ENCODE measurements at places on chromosomes 4 and X.
A peak's percentile ranks its signal among the peaks of the same experiment; 100 is the strongest.

- DNase-seq = no peak
Observed at GRCh38 chr4:179663641-179664429, 2221.6 kb upstream of the AGA start.

DNA sequence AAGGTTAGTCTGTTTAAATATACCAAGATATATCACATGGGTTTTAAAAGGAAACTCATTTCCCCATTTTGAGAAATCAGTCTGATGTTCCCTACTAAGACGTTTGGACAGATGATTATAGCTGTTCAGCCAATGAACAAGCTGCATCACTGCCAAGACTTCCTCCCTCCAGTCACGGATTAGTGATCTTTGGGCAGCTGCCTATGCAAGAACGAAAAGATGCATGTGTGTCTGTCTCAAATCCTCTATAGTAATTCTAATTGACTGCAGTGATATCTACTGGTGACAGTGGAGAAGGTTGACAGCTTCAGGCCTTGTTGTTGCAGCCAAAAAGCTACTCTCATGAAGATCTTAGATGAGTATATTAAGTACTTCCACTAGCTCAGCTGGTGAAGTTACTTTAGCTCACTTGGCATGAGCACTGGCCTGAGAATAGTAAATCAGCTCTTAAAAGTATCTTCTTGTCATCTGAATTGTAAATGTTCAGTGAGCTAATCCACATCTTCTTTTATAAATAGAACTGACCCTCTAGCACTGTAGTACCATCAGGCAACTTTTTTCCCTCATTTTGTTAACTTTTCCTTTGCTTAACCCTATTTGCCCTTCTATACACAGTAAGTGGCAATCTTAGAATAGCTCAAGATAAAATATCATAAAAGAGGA lies 134.5 kb upstream of the PCDH10 start:
- DNase-seq = no peak

DNA sequence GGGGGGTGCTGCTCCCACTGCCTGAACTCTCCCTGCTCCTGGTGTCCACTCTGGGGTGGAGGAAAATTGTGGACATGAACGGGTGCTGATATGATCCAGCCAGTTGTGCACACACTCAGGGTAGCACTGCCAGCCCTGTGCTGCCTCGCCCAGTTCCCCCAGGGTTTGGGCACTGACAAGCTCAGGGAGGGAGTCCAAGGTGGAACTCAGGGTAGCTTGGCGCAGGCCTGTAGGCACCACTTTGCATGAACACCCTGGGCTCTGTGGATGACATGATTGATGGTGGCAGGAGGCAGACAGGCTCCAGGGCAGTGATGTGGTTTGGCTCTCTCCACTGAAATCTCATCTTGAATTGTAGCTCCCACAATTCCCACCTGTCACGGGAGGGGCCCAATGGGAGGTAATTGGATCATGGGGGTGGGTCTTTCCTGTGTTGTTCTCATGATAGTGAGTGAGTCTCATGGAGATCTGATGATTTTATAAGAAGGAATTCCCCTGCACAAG lies 572.0 kb upstream of the PABPC4L start:
- DNase-seq = no peak

DNA sequence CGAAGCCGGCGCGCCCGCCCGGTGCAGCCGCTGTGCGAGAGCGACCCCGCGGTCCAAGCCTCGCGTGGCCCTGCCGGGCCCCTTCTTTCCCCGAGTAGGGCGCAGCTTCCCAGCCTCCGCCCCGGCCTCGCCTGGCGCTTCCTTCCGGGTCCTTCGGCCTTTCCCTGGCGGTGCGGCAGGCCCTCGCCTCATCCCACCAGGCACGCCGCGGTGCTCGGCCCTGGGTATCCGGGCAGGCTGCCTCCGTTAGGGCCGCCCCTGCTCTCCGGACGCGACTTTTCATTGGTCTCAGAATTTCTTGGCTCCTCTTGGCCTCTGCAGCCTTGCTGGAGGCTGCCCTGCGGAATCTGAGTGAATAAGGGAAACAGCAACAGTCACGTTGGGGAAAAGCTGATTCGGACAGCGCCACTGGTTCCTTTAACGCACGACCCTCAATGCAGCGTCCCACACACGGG lies 429 bp downstream of the UVSSA start:
- peak; percentile 70 for DNase-seq

DNA sequence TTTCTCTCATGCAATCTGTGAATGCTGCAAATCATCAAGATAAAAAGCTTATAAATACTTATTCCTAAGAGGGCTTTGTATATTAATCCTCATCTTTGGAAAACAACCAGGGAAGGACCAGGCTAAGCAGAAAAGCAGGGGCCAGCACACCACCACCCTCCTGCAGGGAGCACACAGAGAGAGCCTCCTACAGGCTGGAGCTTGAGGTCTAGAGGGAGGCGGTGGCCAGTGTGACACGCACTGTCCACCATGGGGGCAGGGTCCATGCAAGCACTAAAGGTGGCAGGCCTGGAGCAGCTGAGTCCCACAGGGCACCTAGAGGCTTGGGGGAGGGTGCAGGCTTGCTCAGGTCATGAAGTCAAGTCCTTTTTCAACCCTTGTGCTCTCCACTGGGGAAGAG lies 236.9 kb downstream of the TACR3 start:
- DNase-seq = no peak

GRCh38 chr4:4470208-4470607 lies 71.6 kb downstream of the STX18 start:
- no peak for DNase-seq

DNA sequence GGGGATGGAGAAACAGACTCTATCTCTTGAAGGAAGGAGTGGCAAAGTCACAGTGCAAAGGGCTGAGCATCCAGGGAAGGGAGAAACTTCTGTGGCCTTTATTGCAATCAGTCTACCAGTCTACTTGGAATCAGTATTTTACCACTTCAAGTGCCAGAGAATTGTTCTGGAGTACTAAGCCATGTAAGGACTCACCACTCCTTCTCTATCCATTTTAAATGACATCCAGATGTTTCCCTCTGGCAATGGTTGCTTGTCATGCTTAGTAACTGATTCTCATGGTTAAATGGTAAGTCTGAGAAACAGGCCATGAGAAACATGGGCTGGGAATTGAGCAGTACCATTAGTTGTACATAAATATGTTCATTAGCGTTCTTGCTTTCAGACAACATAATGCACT lies 21.1 kb upstream of the SMIM10 start:
- DNase-seq = no peak

- DNase-seq = no peak
Observed at GRCh38 chr4:23889391-23889790, 456 bp downstream of the PPARGC1A start.

DNA sequence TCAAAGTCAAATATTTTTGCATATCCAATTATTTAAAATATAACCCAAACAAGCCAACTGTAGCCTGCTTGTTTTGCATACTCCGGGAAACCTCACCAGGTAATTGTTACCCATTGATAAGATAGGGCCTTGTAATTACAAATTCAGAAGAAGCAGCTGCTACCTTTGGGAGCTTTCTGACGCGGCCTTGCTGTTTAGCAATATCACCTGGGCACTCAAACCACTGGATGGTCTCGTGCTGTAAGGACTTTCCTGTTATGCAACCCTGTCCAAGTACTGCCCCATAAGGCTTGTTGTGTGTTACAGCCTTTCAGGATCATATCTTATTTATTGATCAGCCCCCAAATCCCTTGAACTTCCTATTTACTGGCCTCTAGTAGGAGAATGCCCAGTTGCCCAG lies 52.1 kb downstream of the HS3ST1 start:
- DNase-seq = no peak

- no peak for DNase-seq
Observed at GRCh38 chr4:81454948-81455347, 16.8 kb downstream of the RASGEF1B start.

DNA sequence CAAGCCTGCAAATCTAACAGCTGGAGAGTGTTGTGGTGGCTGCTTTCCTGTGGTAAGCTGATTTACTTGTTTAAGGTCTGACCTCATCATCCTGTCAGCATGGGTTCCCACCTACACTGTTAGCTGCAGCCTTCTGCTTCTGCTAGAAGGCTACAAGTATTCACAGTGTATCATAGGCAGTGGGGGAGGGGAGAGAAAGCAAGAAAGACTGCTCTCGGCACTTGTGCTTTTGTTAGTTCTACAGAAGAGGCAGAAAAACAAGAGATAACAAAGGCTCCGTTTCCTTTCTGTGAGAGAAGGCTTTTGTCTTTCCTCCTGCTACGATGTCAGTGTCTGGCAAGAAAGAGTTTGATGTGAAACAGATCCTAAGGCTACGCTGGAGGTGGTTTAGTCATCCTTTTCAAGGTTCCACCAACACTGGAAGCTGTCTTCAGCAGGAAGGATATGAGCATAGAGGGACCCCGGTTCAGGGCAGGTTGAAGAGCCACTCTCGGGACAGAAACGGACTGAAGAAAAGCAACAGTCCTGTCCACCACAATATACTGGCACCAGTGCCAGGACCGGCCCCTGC lies at the start of gene KLHL4:
TSS of gene KLHL4 (plus strand) at position 232 of the 571 bp plus-strand sequence. CDS start at position 324, 92 bp downstream.
- no peak for DNase-seq

DNA sequence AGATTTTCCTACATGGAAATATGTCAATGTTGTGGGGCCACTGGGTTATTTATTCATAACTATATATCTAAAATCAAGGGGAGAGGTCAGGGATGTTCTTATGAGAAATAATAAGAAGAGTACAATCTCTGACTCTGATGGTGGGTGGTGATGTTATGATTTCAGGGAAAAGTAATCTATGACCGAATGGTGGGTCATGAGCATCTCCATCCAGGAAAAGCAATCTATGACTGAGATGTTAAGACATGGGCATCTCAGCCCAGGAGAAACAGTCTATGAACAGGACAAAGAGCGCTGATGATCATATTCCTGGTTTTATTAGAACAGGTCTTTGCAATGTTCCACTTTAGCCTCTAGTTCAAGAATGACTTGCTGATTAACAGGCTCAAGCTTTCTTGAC lies 137.1 kb downstream of the ARSF start:
- no peak for DNase-seq

DNA sequence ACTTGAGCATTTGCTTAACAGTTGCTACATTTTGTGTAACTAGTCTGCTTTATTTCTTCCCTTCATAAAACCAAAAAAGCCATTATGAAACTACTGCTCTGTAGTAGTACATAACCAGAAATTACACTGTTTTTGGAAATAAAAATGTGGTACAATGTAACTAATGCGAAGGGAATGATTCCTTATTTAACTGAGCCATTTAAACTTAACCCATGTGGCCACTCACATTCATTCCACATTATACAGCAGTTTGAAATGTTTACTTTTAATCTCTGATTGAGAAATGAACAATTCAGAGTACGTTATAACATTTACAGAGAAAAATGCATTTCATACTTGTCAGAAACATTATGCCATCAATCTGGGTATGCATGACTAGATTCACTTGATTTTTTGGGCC lies 94.2 kb downstream of the NYX start:
- no peak for DNase-seq

DNA sequence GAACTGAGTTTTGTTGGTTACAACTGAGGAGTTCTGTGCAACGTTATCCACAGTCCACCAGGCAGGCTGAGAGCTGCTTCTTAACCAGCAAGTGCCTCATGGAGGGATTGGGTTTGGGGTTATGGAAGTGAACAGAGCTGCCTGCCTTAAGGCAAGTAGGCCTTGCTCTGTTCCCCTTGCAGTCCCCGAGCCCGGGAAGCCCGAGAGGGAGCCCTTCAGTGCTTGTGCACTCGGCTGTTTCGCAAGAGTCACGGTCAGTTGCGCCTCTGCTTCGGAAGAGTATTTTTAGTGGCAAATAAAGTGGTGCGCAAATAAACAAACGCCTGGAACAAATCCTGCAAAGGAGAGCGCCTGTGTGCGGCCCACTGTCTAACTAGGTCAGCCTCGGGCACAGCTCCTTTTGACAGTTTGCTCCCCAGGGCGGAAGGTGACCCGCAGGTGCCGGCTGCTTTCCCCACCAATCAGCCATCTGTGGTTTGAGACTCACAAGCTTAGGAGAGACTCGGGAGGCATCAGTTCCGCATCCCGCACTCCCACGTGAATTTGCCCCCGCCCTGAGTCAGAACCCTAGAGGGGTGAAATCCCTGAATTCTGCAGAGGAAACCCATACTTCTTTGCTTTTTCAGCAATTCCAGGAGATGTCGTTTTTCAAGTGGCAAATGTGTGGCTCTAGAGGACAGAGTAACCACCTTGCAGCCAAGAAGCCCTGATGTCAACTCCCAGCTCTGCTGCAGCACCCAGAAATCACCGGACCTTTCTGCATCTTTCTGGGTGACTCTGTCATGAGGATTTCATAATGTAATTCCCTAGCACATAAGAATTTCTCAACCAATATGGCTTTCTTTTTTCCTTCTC lies 56.8 kb downstream of the LGI2 start:
- DNase-seq = no peak

DNA sequence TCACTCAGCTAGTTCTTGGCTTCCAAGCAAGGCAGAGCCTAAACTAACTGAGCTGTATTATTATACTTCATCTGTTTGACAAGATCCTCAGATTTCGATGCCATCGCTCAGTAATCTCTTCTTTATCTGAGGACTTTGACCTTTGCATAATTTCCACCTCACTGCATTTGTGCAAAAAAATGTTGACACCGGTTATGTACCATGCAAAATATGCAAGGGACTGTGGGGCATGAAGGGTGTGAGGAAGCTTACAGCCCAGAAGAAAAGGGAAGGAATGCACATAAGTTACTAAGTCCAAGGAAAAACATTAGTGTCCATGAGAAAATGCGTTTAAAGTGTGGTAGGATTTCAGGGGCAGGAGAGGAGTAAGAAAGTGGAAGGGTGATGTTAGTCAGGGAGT lies 295.4 kb downstream of the PACRGL start:
- DNase-seq = no peak

DNA sequence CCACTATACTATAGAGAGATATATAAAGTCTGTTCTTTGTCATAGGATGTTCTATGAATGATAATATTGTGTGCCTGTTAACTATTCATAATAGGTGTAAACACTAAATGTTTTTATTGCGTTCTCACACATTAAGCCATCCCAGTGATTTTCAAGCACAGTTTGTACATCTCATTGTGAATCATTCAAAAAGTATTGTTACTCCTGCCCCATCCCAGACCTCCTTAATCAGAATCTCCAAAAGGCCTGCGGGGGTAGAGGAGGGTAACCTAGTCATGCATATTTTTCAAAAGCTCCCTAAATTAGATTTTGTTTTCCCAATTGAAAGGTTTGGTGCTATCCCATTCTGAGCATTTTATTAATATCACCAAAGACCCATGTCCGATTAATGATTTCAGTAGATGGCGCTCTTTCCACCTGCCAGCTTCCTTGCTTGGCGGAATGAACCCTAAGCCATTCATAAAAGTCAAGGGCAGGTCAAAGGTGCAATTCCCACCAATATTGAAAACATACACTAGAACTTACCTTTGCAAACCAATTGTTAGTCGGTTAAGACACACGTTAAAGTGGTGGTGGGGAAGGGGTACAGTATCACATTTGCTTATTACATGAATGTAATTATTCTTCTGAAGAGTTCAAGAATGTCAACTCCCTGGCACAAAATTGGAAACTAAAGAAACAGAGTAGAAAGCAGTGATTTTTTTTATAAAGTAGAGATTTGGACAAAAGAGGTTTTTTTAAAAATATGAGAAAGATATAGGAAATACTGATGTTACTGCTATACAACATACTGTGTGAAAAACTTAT lies 5.8 kb upstream of the TET2 start:
- peak; percentile 33 for DNase-seq

GRCh38 chr4:105107095-105107856 lies 39.4 kb upstream of the TET2 start:
- DNase-seq = no peak

- DNase-seq = no peak
Observed at GRCh38 chrX:14050709-14051108, 21.0 kb upstream of the GEMIN8 start.

GRCh38 chr4:173801361-173801760 lies 271.3 kb upstream of the HAND2 start:
- DNase-seq = no peak

GRCh38 chrX:55754861-55755294 lies 37.3 kb downstream of the RRAGB start:
- peak; percentile 13 for DNase-seq
